LoVo (cell line): ENCODE measurements at places on chromosomes 1 and 21.

GRCh38 chr1:69055194-69055593, 512.5 kb upstream of the LRRC7 start:
- peak; percentile 11 for DNase-seq

GRCh38 chr1:116835161-116835560, 74.6 kb upstream of the PTGFRN start:
- no peak for DNase-seq

- DNase-seq: no peak
These were observed 82.1 kb upstream of the PPM1J start for GRCh38 chr1:112797224-112797623.

- no peak for DNase-seq
These were observed at the start of gene PLPPR5 for GRCh38 chr1:99004861-99005442. PLPPR5 (minus strand) TSS chr1:99004861; CDS start chr1:99004671, 190 bp downstream.

GRCh38 chr1:172140072-172140471, 280.4 kb upstream of the C1orf105 start:
- DNase-seq: no peak

- no peak for DNase-seq
These were observed 2.4 kb upstream of the SHISA4 start for GRCh38 chr1:201886103-201886885.

- DNase-seq: no peak
These were observed 8.2 kb downstream of the XKR8 start for GRCh38 chr1:27967884-27968466.

DNA sequence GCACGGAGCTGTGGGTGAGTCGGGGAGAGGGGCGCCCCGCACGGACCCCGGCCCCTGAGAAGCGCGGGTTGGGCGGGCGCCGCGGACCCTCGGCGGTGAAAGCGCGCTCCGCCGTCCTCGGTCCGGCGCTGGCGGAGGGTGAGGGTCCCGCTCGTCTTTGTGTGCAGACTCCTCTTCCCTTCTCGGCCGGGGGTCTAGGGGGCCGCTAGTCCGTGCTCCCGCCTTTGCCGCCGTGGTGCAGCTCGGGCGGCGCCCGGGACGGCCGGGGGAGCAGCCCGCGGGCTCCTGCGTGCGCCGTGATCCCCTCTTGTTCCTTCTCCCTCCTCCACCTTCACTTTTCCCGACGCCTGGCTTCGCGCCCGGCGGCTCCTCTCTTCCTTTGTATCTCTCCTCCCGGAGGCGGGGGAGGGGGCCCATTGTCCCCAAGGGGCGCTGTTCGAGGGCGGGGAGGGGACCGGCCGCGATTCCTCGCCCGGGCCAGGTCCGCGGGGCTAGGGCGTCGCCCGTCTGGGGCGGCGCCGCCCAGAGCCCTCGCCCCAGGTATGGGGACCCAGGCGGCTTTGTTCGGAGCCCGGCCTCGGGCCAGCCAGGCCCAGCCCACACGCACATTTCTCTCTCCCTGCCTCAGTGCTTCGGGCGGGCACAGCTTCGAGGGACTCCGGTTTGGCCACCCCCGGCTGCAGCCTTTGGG, 519 bp downstream of the FNBP1L start:
- peak; percentile 51 for DNase-seq

DNA sequence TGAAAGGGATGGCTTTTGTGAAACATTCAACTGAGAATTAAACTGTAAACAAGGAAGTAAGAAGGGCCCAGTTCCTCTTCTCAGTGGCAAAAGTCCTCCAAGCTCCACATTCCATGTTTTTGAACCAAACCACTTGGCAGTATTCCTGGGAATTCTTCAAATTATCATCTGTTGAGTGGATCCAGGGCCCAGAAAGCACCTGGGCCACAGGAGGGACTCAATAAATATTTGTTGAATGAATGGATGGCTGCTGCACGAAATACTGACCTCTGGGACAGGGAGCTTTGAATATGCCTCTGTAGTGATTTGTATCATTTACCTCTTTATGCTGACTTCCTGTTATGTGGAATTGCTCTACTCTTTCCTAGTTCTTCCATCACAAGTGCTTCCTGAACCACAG, 4.7 kb downstream of the SLC35F3 start:
- DNase-seq: peak; percentile 88

GRCh38 chr1:110208916-110209645, 1.0 kb upstream of the KCNC4 start:
- DNase-seq: no peak

- no peak for DNase-seq
These were observed 48.7 kb downstream of the SPAG17 start for GRCh38 chr1:118136187-118136941.

DNA sequence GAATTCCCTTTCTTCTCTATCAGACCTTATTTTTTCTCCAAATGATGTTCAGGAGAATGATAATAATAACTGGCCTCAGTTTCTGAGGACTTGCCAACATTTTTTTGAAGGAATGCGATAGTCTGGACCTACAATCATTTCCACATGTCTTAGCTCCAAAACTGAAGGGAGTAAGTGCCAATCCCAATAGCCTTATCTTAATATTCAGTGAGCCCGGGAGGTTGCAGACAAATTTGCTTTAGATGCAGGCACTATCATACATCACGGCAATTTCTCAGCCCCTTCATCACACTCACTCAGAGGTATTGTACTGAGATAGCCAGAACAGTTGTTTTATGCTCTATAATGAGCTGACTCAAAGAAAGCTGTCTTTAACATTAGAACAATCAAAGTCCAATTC, 796.9 kb downstream of the ADGRL2 start:
- no peak for DNase-seq

DNA sequence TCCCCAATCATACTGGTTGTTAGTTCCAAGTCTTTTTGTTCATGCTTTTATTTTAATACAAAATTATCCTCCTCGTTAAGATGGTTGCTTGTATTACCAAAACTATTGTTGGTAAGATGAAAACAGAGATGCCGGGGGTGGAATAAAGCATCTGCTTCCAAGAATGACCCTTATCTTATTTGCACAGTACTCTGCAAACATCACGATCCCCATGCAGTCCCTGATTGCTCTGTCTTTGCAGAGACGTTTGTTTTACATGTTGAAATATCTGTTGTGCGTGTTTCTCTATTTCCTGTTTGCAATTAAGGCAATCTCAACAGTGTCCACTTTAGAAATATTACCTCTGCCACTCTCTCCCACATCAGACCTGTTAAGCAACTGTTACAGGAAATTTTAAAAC, 141.3 kb upstream of the NCAM2 start:
- DNase-seq: no peak

GRCh38 chr1:47646676-47647075, 208.8 kb downstream of the FOXD2 start:
- no peak for DNase-seq

DNA sequence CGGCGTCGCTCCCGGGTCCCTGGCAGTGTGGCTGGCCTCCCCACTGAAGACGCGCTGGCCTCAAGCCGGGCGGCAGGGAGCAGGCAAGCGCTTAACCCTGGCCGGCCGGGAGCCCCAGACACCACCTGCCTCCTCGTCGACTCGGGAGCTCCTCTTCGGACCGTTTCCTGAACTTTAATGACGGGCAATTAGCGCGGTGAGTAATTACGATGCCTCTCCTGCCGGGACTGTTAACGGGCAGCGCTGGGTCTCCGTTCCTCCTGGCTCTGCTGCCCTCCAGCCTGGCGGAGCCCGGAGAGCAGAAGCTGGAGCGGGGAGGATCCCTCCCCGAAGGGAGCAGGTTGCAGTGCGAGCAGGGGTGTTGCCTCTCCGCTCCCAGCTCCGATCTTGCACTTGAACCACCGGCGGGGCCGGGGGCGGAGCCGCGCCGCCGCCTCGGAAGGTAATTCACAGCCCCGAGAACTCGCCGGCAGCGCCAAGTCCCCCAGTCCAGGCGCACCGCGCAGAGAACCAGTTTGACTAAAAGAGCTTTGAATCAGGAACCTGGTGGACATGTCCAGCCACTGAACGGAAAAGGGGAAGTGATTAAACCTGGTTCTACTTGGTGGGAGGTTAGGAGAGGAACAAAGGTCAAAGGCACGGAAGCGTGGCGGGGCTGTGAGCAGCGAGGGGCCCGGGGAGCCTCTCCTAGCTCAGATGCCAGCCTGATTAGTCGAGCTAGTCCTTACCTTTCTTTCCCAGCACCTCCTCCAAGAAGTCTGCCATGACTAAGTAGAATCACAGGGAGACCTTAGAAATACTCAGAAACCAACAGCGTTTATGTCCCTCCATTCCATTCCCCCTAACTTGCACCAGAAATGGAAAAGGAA, 18.3 kb upstream of the PLEKHA6 start:
- peak; percentile 71 for DNase-seq

DNA sequence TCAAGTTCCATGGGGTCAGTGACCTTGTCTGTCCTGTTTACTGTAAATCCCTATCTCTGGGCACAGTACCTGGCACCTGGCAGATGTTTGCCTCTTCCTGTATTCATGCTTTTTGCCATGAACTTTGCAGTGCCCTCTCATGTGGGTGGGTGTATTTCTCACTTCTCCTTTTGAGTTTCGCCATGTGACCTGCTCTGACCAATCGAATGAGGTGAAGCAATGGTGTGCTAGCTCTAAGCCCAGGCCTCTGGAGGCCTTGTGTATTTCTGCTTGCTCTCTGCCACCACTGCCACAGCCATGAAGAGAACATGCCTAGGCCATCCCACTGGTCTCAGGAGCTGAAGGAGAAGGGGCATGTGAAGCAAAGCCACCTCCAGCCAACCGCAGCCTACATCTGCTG, 185.5 kb upstream of the ZC3H12A start:
- no peak for DNase-seq

- DNase-seq: no peak
These were observed 12.1 kb upstream of the GBP6 start for GRCh38 chr1:89351597-89352311.

DNA sequence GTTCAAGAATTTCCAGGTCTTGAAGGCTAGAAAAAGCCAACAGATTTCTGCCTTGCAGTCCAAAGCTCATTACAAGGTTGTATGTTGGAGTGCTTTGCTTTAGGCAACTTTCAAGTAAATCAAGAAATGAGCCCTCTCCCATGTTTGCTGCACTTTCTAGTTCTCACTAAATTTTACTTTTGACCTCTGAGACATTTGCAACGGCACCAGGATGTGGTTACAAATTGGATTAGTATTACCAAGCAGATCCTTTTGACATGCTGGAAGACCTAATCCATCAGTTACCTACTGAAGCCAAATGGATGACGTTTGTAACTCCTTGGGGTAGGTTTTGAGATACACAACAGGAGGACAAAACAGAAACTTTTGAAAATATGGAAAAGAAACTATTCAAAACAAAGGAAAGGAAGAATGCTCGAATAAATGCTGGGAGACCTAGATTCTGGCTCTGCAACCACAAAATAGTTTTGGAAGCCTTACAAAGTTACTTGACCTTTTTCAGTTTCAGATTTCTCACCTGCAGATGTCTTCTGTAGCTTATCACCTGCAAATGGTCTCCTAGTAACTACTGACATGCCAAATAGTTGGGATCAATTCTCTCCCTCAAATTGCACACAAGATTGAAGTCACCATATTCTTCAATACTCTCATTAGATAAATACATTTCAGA, 251.7 kb upstream of the ADGRL2 start:
- no peak for DNase-seq

DNA sequence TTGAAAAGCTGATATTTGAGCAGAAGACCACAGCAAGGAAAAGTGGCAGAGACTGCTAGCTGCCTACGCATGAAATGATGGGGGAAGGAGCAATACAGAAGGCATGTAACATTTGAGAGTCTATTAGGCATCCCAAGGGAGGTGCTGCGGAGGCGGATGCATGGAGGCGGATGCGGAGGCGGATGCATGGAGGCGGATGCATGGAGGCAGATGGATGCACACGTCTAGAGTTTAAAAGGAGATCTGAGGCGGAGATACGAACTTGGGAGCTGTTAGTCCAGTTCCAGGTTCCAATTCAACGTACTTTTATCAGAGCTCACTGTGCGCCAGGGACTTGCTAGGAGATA, 744 bp upstream of the DDX20 start:
- no peak for DNase-seq

GRCh38 chr1:12436345-12436658, 181.7 kb downstream of the DHRS3 start:
- no peak for DNase-seq

GRCh38 chr1:248404024-248404423, 1.2 kb downstream of the OR2T1 start:
- no peak for DNase-seq

- DNase-seq: no peak
These were observed 22.8 kb upstream of the ZBTB8A start for GRCh38 chr1:32516402-32516801.

DNA sequence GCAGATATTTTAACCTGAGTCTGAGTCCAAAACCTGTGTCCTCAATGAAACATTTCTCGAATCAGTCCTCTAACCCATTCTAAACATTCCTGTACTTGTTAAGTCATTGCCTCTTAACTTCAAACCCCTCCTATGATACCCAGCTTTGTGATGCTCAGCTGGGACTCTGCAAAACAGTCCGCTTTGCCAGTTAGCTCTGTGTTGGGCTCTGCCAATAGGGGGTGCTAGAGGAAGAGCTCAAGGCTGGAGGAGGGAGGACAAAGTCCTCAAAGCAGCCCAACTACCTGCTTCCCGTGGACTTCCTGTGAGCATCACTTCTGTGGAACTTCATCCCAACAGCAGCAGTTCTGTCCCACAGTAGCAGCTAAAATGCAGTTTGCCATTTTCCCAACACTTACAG, 38.1 kb upstream of the SYT14 start:
- DNase-seq: no peak

- no peak for DNase-seq
These were observed 38.4 kb downstream of the EEIG2 start for GRCh38 chr1:108598340-108598739.

GRCh38 chr1:7127322-7128075, 342.2 kb downstream of the CAMTA1 start:
- DNase-seq: no peak

DNA sequence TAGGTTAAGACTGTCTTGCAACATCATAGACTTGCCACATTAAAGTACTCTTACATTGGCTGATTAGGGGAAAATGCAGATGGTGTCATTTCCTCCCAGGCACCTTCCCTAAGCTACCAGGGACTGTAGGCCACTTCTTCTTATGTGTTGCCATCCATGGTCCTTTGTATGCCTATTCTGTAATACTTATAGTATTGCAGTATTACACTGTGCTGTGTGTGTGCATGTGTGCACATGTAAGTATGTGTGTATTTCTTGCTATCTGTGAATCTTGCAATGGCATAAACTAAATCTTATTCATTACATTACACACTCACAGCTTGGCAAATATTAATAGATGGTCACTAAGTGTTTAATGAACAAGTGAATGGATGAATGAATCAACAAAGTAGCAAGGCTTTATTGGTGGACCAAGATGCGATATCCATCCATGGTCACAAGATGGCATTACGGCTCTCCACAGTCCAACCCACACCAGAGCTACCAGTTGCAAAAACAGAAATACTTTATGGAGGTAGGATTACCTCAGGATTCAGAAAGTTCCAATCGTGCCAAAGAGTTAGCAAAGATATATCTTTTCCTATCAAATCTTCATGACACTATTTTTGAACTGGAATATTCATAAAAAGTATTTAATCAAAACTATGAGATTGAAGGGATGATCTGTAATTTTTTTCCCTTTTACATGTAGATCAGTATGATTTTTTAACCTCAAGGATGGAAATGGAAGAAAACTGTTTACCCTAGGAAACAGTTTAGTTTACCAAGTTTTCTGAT, 160.2 kb downstream of the DENND1B start:
- DNase-seq: peak; percentile 57
